Aorta (tissue), 5 donors: ENCODE measurements at places on chromosomes 6 and 20.

GRCh38 chr20:19515074-19515473 lies 243.0 kb upstream of the RIN2 start:
- DNase-seq = no peak

DNA sequence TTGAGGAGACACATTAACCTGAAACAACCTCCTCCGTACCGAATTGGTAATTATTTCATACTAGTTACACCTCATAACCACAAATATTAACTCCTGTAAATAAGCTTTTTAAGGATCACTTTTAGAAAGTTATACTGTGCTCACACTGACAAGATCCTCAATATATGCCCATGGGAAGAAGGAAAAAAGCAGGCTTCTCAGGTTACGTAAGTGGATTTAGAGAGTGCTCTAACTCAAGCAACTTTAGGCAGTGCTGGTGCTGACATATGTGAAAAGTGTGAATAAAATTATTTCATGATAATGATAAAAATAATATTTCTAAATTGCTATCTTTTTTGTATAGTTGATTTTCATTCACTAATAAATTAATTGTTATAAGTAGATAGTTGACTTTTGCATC lies 76.1 kb downstream of the PRKN start:
- no peak for DNase-seq

GRCh38 chr6:46347669-46348068 lies 143.6 kb downstream of the RCAN2 start:
- no peak for DNase-seq

DNA sequence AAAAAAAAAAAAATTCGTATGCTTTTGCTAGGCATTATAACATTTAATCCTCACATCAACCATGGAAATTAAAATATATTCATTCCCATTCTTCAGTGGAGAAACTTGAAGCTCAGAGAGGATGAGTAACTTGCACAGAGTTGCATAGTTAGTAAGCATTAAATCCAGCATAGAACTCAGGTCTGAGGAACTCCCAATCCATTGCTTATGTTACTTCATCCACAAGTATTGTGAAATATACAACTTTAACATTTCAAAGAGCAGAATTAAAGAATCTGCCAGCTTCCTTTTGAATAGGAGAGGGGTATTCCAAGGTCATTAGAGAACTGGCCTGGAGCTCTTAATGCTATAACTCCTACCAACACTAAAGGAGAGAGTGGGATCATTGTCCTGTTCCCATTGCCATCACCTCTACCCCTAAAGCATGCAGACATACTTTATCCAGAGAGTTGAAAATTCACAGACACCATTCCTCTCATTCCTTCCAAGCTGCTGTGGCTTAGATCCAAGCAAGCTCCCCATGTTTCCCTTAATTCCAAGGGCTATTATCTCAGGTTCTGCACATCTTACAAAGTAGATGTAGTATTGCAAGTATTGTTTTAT lies 91.9 kb downstream of the FLRT3 start:
- DNase-seq = no peak

- DNase-seq = no peak
These were observed 148.0 kb downstream of the TMEM200A start for GRCh38 chr6:130513770-130514169.

DNA sequence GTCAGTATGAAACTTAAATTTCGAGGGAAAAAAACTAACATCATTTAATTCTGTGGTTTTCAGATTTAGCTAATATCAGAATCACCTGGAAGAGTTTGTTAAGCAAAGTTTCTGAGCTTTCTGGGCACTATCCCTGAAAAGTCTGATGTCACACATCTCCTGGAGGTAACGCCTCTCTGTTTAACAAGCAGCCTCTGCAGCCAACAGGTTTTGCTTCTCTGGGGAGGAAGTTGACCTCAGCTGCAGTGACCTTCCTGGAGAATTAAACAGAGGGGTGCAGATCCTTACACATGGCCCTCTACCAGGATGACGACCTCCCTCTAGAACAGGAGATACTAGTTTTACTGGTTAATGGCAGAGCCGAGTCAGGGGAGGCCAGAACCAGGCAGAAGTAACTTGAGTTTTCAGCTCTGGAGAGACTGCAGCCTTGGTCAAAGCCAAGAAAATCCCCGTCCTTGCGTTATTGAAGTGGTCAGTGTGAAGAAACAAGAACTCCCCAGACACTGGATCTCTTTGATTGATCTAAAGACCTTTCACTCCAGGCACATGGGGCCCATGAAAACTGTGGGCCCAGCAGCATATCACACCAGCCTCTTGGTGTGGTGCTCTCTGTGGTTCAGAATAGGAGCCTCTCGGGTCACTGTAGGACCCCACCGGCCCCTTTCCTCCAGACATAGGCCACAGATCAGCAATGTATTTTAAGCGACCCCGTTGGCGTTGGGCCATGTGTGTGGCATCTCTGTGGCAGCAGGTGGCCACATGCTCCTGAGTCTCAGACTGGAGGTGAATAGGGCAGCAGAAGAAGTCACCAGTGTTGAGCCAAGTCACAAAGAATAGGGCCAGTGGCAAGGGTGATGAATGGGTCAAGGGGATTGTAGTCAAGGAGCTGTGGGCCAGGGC lies 33.4 kb upstream of the CCR6 start:
- no peak for DNase-seq

GRCh38 chr20:11186301-11187008 lies 512.7 kb upstream of the JAG1 start:
- no peak for DNase-seq

DNA sequence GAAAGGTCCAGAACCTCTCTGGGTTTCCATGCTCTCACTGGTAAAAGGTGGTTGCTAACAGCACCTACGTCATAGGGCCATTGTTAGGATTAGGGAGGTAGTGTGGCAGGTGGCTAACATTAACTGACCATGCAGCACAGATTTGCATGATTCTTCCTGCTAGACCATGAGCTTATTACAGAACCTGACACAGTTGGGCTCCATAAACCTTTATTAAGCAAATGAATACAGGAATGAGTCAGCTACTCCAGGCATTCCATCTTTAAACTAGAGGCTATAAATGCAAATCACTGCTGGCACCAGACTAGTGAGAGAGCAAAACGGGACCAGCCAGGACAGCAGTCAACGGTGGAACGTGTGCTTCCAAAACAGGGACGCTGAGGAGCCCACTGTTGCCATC lies 440.1 kb downstream of the PTPRT start:
- DNase-seq = no peak

- DNase-seq = no peak
These were observed 90.4 kb downstream of the MAP3K7 start for GRCh38 chr6:90496258-90497016.

GRCh38 chr6:105593805-105594671 lies 191.2 kb upstream of the PREP start:
- no peak for DNase-seq

- peak; percentile 47 for DNase-seq
These were observed 1.4 kb downstream of the RAET1E start for GRCh38 chr6:149896491-149896890.

- DNase-seq = no peak
These were observed 279.5 kb upstream of the CHD6 start for GRCh38 chr20:41897708-41898107.

DNA sequence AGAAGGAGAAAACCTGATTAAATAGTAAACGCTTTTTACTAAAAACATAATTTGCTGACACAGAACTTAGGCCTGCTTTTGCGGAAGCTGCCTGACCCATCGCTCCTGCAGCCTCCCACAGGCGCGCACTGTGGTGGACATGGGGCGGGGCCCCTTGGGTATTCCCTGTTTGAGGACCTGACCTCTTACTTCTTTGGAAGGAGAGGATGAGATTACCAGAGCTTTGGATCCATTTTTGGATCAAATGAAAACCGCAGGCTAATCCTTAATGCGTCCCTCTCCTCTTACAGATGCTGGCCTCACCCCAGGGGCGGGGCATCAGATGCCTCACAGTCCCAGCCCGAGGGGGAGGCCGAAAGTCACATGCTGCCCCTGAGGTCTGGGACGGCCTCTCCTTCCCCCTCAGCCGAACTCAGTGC lies 151.0 kb downstream of the SCML4 start:
- DNase-seq = peak; percentile 51

DNA sequence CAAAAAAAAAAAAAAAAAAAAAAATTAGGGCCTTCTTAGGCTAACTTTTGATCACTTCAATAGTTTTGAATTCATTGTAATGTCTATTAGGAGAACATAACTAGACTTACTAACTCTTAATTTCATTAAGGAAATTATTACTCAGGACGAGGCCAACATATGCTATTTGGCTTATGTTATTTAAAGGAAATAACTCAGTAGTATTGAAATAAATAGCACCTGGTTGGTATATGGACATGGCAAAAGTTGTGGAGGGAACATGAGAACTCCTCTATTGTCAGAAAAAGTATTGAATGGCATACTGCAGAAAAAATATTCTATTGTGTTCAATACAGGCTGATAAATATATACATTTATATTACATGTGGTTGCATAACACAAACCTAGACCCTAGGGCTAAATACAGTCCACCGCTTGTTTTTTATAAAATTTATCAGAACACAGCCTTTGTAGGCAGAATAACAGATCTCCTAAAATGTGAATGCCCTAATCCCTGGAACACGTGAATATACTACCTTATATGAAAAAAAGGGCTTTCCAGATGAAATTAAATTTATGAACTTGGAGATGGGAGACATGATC lies 18.0 kb downstream of the CYP24A1 start:
- no peak for DNase-seq

- DNase-seq = no peak
These were observed 73.7 kb downstream of the PRND start for GRCh38 chr20:4795394-4795793.

DNA sequence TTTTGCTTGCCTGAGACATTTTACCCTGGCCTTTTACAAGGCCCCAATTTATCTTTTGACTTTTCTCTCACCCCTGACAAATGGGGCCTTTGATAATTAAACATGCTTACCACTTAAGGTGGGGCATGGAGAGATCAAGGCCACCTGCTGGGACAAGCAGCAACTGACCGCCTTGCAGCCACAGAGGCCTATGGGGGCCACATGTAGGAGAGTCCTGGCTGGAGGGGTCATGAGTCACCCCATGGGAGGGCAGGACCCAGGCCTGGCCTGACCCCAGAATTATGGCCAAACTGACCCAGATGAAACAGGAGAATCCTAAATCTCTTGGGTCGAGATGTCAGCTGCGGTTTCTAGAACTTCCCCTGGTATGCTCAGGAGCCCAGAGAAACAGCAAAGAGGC lies 8.5 kb upstream of the OCSTAMP start:
- no peak for DNase-seq

- DNase-seq = peak; percentile 67
These were observed 1.3 kb downstream of the SLC22A16 start for GRCh38 chr6:110475066-110475653.

DNA sequence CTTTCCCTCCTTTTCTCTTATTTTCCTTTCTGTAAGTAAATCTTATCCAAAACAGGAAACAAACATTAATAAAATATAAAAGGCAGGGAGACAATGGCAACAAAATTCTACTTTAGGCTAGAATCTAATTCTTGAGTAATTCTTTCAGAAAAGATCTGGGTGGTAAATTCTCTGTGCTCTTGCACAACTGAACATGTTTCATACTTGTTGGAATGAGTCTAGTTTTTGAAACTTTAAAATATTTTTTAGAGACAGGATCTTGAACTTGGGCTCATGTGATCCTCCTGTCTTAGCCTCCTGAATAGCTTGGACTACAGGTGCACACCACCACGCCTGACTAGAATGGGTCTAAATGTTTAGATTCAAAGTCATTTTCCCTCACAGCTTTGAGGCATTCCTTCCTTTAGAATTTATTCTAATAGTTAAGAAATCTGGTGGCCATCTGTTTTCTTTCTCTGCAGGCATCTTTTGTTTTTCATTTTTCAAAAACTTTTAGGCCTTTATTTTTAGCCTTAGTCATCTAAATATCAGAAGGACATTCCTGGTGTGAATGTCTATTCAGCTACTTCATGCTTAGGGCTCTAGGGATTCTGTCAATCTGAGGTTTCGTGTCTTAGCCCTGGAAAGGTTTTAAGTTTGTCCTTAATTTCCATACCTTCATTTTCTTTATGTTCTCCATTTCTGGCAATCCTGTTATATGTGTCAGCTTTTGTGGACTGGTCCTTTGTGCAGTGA lies 76.5 kb downstream of the CDKAL1 start:
- no peak for DNase-seq

DNA sequence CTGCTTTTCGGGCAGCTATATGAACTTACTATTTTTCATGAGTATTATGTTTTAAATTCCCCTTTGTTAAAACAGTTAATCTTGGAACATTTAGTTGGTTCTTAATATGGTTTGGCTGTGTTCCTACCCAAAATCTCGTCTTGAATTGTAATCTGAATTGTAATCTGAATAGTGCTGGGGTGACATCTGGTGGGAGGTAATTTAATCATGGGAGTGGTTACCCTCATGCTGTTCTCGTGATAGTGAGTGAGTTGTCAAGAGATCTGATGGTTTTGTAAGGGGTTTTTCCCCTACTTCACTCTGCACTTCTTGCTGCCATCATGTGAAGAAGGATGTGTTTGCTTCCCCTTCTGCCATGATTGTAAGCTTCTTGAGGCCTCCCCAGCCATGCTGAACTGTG lies 305.4 kb upstream of the MAP3K7 start:
- DNase-seq = no peak

GRCh38 chr6:93319304-93319703 lies 100.1 kb downstream of the EPHA7 start:
- DNase-seq = no peak

DNA sequence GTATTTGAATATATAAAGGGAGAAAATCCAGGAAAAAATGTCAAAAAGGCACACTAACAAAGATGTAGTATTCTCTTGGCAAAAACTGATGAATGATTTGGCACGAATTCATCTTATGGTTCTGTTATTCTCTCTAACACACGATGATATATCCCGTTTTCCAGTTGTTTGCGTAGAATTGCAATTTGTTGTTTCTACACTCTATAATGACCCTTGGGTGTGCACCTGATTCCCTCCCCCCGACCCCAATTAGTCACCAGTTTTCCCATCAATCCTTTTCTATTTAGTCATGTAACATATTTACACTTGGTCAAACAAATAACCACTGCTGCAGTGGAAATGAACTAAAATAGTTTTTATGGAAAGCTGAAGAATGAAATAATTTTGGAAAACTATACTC lies 1.5 kb upstream of the ARID1B start:
- no peak for DNase-seq

DNA sequence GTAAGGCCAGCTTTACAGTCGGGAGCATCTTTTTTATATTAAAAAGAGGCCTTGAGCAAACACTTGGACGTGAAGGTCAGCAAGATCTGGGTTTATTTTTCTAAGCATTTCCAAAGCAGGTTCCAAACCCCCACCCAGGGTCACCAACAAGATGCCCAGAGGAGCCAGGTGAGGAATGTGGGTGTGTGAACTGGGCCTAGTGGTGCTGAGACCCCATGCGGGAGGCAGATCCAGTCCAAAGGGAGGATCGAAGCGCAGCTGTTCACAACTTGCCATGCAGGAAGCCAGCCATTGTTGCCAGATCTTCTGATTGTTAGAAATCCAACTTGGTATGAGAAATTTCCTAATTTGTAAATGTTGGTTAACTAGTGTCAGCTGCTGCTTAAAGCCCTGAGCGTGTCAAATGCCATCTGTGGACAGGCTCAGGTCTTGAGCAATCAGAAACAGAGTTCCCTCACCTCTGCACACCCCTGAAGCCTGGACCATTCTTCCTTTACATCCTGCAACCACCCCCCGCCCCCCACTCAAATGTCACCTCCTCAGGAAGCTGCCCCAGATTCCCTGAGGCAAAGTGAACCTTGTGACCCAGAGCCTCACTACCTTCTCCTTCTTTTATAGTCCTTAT lies 46.5 kb downstream of the NFATC2 start:
- no peak for DNase-seq
